ENCODE measurements at places on chromosomes 5 and 9.
A peak's percentile ranks its signal among the peaks of the same experiment; 100 is the strongest.

DNA sequence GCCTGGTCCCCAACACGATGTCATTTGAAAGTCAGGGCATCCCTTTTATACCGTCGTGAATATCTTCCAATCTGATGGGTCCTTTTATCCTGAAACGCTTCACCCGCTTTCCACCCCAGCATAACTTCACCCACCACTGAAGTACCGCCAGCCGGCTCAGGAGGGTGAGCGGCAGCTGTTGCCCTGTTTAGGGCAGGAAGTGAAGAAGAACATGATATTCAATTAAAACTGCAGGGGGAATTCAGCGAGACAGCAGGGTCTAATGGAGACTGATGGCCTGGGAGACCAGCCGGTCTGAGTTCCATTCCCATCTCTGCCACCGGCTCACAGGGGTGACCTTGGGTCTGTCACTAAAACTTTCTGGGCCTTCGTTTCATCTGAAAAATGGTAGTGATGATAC, 68.2 kb upstream of the EGFLAM start:
- DNase-seq, result no peak

DNA sequence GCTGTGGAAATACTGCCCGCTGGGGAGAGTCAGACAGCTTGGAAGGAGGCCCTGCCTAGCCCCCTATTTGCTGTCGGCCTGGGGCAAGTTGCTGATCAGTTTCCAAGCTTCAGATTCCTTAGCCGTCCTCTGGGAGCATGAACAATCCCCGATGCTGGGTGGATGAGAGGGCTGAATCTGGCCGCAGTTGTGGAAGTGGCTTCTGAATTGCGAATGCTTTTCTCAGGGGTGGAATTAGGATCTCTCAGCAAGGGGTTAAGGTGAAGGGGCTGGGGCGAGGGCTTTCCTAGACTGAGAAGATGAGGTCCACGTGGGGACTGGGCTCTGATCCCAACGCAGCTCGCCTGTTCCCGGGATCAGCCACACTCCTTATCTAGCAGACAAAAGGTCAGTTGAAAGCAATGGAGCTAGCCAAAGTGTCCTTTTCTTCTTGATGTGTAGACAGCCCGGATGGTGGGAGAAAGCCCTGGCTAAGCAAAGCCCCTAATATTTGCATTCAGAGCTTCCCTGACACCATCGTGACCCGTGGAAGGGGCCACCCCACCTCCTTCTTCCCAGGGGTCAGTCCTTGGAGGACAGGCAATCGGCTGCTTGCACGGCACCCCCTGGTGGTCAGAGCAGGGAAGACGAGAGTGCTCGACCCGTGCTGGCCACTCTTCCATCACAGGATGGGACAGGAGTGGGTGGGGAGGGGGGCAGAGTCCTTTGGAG, 54.9 kb downstream of the COL15A1 start:
- peak; percentile 49 for DNase-seq

GRCh38 chr9:136481558-136481957, 1.3 kb downstream of the SEC16A start:
- no peak for DNase-seq

GRCh38 chr5:63686938-63687337, 275.3 kb downstream of the HTR1A start:
- DNase-seq, result no peak

DNA sequence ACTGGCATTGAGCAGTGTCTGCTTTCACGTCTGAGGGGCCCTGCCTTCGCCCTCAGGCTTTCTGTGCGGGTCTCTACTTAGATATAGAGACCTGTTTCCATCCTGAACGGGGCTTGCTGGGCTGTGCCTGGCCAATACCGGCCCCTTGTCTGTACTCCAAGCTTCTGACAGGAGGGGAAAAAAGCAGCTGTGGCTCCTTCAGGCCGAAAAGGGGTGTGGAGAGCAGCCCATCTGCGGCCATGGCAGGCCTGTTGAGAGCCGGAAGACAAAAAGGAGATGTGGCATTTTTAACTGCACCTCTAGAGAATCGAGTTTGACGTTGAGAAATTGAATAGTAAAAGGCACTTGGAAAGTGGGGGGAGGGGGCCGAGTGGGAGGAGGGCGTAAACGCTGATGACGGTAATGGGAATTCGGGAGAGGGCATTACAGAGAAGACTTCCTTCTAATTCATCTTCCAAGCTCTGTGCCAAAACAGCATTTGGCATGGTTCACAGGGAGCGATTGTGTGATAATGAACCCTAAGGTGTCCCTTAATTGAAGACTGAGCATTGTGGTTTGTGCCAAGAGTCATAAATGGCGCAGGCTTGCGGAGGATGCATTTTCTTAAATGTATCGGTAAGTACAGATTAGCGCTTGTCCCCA, 25.1 kb upstream of the PRDM12 start:
- no peak for DNase-seq

- no peak for DNase-seq
These were observed 36.0 kb upstream of the STXBP1 start for GRCh38 chr9:127575875-127576778.

DNA sequence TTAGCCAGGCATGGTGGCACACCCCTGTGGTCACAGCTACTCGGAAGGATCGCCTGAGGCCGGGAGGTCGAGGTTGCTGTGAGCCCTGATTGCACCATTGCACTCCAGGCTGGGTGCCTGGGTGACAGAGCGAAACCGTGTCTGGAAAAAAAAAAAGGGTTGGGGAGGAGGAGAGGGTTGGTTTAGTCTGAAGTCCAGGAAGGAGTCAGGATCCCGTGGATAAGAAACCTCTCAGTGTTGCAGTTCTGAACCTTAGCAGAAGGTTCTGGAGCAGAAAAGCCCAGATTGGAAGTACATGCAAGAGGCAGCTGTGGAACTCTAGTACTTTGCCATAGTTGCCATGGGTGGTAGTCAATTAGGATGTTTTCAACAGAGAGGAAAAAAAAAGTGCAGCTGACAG, 125.2 kb upstream of the CPEB4 start:
- no peak for DNase-seq

GRCh38 chr9:112731971-112732370, 14.1 kb upstream of the INIP start:
- DNase-seq, result no peak

- DNase-seq, result no peak
These were observed 152.9 kb upstream of the ANKRD55 start for GRCh38 chr5:56386046-56386445.

GRCh38 chr9:108615152-108615551, 240.6 kb downstream of the ACTL7B start:
- DNase-seq, result no peak

DNA sequence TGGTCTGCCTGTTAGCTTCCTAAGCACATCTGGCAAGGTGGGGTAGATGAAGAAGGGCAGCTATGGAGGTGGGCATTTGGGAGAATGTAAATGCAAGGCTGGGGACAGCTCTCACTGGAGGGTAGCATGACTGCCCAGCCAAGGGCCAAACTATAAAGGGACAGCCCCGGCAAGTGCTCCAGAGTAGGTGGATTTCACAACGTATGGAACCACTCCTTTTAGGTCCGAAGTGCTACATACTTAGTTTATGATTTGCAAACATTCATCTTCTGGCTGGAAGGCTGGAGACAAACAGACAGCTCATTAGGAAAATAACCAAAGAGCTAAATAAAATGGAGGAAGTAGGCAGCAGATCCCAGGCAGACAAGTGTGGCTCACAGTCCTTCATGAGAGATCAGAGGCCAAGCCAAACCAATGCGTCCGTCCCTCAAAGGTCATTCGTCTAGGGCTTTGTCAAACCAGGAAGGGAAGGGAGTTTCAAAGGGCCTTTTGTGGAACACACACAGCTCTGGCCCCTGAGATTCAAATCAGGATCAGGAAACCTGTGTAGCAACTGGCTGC, 42.5 kb upstream of the GLRX start:
- DNase-seq, result no peak

DNA sequence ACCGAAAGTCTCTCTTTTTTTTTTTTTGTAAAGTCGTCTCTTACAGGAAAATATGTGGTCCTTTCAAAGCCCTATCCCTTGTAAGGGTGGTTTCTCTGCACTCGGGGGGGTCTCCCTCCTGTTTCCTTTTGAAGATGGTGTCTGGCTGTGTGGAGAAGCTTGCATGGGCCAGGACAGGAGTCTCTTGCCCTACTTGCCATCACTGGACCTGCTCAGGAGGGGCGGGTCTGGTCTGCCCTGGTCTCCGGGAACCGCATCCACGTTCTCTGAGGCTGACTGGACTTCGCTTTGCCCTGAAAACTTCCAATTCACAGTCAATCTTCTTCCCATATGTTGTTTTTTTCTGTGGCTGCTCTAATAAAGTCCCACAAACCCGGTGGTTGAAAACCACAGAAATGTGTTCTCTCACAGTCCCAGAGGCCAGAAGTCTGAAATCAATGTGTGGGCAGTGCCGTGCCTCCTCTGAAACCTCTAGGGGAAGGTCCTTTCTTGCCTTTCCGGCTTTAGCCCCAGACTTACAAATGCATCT, 92.9 kb upstream of the IER5L start:
- DNase-seq, result peak; percentile 78

- DNase-seq, result no peak
These were observed 64.9 kb downstream of the ZNF618 start for GRCh38 chr9:113941056-113941455.

DNA sequence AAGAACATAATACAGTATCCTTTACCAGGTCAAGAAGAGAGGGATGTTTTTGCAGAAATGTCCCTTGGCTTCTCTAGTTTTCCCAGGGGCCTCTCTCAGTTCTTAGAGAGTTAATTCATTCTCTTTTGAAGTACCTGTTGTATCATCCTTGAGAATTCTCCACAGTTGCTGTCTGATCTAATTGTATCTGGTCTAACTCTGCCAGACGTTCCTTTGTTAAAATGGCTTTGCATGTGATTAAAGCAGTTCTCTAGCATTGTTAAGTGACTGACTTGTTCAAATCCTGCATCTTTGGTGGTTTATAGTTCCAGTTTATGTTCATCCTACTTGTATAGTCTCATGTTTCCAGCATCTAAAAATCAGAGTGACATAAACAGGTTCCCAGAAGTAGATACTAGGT, 65.0 kb downstream of the KIAA1958 start:
- no peak for DNase-seq

DNA sequence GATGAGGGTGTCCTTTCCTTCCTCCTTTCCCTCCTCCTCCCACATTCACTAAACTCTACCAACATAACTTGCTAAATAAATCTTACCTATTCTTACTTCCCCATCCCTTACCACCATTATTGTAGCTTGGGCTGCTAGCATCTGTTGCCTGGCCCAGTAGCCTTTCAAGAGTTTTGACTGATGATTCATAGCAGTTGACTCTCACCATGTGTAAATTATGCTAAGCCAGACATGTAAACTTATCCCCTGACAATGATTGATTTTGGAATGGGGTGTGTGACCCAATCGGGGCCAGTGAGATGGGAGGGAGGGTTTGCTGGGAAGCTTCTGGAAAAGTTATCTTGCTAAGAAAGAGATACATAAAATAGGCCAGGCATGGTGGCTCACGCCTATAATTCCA, 161.8 kb upstream of the SPRY4 start:
- no peak for DNase-seq

Measured in GM06990 (cell line).